Stimulated activated CD4-positive, alpha-beta T cell treated with anti-CD3 and anti-CD28 coated beads, Interleukin-15, amount 100 ng/mL, for 48 hours (primary cell): ENCODE measurements at places on chromosomes 5 and 9.

DNA sequence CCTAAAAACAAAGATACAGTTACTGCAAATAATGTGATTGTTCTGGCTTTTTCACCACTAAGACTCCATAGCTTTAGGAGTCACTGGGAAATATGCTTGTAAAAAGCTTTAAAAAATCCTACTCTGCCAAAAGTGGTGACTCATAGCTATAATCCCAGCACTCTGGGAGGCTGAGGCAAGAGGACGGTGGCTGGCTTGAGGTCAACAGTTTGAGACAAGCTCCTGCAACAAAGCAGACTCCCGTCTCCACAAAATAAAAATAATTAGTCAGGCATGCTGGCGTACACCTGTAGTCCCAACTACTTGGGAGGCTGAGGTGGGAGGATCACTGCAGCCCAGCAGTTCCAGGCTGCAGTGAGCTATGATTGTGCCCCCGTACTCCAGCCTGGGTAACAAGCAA lies 406.4 kb downstream of the HTR1A start:
- DNase-seq, result no peak

- no peak for DNase-seq
These were observed 56.3 kb downstream of the CETN3 start for GRCh38 chr5:90353254-90353653.

DNA sequence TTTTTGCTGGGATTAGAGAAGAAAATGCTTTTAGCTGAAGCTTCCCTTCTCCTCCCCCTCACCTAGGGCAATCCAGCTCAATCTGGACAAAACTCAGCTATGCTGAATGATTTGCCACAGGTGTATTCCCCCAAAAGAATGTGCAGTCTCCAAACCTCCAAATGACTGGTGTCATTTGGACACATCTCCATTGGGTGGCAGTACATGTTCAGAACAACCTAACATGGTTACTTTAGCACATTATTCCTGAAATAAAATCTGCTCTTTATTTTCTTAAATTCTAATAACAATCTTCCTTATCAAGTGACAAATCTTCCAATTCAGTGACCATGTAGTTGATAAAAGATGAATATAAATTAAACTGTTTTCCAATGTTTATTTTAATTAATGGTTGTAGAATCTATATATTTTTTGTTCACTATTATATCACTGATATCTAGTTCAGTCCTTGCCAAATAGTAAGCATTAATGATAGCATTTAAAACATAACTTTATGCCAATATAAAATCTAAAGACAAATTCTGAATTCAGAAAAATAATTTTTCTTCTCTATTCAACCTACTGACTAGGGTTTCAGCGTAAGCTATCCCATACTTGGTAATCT lies 61.3 kb upstream of the MOCS2 start:
- no peak for DNase-seq

DNA sequence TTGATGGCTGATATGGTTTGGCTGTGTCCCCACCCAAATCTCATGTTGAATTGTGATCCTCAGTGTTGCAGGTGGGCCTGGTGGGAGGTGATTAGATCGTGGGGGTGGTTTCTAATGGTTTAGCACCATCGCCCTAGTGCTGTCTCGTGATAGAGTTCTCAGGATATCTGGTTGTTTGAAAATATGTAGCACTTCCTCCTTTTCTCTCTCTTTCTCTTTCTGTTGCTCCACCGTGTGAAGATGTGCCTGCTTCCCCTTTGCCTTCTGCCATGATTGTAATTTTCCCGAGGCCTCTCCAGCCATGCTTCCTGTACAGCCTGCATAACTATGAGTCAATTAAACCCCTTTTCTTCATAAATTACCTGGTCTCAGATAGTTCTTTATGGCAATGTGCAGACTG lies 111.6 kb downstream of the SREK1 start:
- no peak for DNase-seq

GRCh38 chr5:134006115-134006514 lies 1.3 kb upstream of the VDAC1 start:
- no peak for DNase-seq

- DNase-seq, result no peak
These were observed 474.7 kb downstream of the PDE4D start for GRCh38 chr5:59418808-59419207.

- no peak for DNase-seq
These were observed 61.1 kb downstream of the COL23A1 start for GRCh38 chr5:178529080-178529479.

- DNase-seq, result no peak
These were observed 22.1 kb downstream of the CAMSAP1 start for GRCh38 chr9:135885100-135885853.

DNA sequence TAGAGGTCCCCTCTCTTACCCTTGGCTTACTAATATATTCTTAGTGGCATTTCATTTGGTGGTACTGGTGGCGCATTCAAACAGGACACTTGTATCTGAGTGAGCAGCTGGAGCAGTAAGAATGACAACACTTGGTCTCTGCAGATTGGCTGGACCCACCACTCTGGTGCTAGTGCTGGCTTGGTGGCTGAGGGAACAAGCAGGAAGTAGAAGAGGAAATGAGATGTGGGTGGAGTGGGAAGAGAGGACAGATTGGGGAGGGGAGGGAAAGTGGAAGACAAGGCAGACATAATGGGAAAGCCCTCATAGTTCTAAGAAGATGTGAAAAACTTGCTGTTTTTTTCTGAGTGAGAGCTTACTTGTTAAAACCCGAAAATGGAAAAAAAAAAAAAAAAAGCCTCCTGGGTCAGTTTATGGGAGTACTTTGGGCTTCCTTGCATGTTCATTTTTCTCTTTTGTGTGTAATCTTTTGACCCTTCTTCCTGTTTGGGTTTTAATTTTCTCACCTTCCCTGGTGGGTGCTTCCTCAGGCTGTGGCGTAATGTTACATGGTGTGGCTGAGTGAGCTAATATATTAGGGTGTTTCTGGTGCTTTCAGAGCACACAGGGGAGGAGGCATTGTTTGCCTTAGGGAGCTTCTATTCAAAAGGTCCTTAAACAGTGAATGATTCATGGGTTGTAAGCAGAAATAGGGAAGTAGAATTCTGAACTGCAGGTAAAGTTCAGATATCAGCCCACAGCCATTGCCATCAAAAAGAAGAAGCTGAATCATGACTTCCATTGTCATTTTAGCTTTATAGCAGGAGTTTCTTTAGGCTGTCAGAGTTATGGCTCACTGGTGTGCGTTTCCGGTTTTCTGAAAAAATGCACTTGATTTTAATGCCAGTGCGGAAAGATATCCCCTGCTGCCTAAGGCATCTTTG lies 52.3 kb downstream of the TLE4 start:
- DNase-seq, result no peak

DNA sequence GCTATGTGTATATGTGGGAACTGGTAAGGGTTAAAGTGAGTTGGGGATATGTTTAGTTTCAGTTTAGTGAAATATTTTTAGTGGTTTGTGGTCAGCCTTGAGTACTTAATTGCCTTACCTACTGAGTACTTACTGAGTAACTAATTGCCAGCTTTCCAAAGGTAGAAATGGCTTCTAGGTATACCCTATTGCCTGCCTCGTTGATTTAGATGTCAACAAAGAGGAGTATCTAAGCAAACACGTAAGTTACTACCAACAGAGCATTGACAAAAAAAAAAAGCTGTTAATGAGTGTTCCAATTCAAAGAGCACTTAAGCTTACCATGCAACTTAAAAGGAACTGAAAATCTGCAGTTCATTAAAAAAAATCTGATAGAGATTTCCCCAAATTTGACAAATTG lies 8.8 kb downstream of the ATP10B start:
- no peak for DNase-seq

- no peak for DNase-seq
These were observed 90.7 kb downstream of the CDKN2A start for GRCh38 chr9:21903380-21903965.

- DNase-seq, result no peak
These were observed 133.6 kb downstream of the ADAMTS2 start for GRCh38 chr5:179211631-179212030.

DNA sequence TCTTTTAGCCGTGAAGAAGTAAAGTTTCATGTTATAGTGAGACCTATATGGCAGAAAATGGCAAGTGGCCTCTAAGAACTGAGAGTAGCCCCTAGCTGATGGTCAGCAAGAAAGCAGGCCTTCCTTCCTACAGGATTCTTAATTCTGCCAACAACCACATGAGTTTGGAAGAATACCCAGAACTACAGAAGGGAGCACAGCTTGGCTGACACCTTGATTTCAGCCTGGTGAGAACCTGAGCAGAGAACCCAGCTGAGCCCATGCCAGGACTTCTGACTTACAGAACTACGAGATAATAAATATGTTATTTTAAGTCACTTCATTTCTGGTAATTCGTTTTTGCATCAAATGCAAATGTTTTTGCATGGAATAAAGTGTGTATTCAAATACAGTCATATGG lies 5.9 kb upstream of the FBXL17 start:
- DNase-seq, result no peak

- no peak for DNase-seq
These were observed 417.5 kb upstream of the ADAMTSL1 start for GRCh38 chr9:18056269-18056992.

GRCh38 chr5:78659714-78660113 lies 11.1 kb upstream of the LHFPL2 start:
- no peak for DNase-seq

DNA sequence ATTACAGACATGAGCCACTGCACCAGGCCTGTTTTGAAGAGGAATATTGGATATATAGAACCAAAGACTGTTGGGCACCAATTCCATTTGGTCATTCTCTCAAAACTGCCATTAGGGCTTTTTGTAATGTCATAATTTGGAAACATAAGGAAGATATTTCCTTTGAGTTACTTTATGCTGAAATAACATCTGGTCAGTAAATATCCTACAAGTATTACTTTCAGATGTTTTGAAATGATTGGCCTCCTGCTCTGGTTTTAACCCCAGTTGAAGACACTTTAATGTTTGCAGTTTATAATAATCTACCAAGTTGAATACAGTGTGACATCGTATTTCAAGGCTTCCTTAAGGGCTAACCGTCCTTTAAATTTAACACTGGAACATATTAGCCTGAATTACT lies 33.6 kb downstream of the LRRTM2 start:
- DNase-seq, result no peak

DNA sequence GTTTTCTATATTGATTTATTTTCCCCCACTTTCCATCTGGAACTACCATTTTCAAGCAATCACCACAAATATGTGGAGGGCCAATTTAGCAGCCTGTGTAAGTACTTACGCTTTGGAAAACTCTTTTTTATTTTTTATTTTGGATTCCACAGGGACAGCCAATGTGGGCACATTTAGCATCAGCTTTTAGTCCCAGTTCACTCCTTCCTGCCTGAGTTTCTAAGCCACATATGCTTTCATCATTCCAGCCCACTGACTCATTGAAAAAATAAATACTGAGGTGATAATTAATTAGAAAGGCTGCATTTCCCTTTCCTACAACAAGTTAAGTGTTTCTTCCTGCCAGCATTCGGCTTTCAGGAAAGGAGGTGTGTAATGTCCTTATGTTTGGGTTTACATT lies 76.8 kb downstream of the TMEM167A start:
- DNase-seq, result no peak

DNA sequence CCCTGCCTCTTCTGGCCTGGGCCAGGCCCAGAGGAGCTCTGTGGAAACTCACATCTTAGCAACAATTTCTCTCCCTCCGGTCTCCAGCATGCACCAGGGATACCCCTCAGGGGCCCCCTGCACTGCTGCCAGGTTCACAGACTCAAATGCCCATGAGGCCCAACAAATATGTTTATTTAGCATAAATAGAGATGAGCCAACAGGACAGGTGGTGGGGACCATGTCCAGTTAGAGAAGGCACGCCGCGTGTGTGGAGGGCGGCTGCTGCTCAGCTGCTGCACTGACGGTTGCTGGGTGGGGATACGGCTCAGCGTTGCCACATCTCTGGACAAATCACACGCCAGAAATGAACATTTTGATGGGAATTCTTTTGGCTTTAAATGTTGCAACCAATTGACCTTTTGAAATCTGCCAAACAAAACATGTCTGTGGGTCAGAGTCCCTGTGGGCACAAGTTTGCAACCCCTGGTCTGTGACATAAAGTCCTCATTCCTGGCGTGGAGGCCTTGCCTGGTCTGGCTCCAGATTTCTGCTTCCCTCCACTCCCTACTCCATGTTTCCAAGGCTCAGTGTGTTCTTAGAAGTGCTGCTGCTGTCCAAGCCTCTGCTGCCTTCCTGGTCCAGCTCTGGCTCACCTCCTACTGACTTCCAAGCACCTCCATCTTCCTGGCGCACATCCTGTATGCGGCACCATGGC lies 88.9 kb downstream of the AMBP start:
- DNase-seq, result no peak

GRCh38 chr5:159463590-159464321 lies 133.5 kb upstream of the IL12B start:
- no peak for DNase-seq

DNA sequence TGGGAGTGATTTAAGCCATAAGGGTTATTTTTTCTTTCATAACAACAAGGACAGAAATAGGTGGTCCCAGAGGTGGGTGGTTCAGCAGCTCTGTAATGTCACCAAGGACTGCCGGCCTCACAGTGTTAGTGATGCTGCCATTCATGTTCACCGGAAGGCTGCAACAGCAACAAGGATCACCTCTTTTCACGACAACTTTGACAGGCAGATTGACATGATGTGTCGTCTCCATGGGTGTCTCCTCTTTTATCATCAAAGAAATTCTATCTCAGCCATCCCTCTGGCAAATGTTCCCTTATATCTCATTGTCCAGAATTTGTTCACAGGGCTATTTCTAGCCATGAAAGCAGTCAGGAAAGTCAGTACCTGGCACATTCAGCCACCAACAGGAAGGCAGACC lies 231.5 kb downstream of the SH3GL2 start:
- DNase-seq, result no peak

DNA sequence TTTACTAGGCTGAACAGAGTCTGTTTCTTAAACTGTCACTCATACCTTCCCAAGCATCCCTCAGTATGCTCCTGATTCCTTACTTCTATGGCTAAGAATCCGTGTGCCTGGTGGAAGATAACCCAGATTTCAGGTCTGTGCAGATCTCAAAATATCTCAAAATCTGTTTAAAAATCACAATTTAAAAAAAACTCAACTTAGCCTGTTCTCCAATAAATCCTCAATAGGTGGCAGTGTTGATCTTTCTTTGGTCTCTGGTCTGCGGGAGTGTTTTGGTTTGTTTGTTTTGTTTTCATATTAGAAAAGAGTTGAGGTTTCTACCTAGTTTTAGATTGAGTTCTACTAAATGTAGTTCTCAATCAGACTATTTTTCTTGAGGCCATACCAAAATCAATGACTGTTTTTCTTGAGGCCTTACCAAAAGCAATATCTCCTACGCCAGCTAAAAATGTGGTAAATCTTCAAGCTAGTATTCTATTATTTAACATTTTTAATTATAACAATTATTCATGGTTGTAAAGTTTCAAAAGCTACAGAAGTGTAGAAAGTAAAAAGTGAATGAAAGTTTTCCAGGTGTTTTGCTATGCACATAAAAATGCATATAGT lies 57.9 kb downstream of the TGFBR1 start:
- DNase-seq, result no peak

GRCh38 chr5:27048510-27048909 lies 10.1 kb upstream of the CDH9 start:
- DNase-seq, result no peak

DNA sequence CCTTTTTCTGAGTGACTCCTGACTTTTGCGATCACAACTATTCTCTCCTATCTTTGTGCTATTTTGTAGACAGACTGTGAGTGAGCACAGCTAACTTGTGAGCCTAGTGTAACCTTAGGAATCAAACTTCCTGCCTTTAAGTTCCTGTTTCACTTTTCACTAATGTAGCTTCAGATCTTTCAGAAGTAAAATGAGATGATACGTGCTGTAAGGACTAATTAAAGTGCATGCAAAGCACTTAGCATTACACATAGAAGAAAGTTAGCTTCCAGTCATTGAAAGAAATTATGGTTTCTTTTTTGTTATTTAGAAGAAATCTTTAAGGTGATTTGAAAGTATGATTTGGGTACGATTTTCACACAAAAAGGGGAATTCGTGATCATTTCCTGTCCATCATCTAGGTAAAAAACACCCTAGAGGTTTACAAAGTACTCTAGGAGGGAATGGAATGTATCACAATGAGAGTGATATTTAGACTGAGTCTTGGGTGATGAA lies 122.7 kb downstream of the ST8SIA4 start:
- no peak for DNase-seq
